ENCODE measurements at places on chromosomes 3 and 15.
A peak's percentile ranks its signal among the peaks of the same experiment; 100 is the strongest.

DNA sequence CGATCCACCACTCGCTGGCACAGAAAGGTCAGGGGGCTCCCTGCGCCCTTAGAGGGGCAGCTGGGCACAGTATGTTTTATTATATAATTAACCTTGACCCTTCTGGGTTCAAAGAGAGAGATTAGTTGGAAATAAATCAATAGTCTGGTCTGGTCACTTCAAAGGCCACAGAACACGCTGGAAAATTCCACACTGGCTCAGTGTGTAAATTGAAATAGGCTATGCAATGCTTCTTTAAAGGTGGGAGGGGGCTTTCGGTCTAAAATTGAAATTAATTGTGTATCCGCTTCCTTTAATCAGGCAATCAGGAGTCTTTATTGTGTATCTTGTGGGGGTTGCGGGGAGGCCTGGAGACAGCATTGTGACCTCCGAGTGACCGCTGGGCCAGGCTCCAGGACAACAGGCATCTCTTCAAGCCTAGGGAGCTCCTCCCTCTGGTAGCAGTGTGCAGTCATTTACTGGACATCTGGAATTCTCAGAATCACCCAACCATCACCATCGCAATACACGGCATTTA, 8.0 kb downstream of the RNU5B-1 start:
- no peak for DNase-seq

- no peak for DNase-seq
Observed at GRCh38 chr3:121878411-121878810, 15.8 kb upstream of the SLC15A2 start.

GRCh38 chr15:100918690-100919480, at the start of gene LRRK1:
TSS of gene LRRK1 (plus strand) at chr15:100919357. CDS start at chr15:100924633, 5,276 bp downstream.
- DNase-seq, result peak; percentile 11

DNA sequence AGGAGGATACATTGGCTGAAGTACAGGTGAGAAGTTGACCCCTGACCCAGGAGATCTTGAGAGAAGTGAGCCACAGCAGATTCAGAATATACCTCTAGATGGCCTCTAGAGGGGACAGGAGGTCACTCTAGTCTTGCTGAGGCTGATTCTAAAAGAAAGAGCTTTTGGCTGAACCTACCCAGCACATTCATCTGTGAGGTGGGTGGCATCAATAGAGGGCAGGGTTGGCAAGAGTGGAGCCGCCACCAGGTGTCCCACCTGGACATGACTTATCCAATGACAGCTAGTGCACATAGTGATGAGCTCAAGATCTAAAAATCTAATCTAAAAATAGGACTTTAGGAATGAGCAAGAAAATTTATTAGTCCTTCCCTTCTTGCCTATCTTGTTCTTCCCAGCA, 51.6 kb downstream of the CYP19A1 start:
- no peak for DNase-seq

GRCh38 chr3:114364806-114365654, 71.2 kb downstream of the TIGIT start:
- no peak for DNase-seq

GRCh38 chr3:125039131-125040100, 16.4 kb downstream of the HEG1 start:
- no peak for DNase-seq

DNA sequence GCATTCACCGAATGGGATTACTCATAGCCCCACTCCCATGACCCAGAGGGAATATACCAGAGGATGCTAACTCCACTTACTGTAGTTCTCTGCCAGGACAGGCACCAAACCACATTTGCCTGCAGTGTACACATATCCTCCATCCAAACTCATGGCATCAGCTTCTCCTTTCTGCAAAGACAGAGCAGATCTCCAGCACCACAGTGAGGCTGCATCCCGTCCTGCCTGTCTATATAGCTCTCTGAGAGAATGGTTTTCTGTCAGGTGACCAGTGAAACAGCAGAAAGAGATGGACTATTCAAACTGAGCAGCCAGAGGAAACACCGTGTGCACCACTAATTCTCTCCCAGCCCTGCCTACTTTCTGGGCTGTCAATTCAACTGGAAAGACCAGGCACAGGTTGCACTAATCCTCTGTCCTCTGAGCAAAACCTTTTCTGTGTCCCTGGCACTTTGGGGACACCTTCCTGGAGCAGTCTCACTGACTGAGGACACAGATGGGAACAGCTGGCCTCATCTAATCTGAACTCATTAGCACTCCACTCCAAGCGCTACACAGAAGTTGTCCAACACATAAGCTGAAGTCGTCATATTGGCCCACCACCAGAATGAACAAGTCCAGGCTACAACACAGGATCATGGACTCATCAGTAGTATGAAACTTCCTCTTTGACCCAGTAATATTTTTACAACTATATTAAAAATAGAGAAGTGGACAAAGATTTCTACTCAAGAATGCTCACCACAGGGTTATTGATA, 17.3 kb downstream of the LTF start:
- DNase-seq, result no peak

DNA sequence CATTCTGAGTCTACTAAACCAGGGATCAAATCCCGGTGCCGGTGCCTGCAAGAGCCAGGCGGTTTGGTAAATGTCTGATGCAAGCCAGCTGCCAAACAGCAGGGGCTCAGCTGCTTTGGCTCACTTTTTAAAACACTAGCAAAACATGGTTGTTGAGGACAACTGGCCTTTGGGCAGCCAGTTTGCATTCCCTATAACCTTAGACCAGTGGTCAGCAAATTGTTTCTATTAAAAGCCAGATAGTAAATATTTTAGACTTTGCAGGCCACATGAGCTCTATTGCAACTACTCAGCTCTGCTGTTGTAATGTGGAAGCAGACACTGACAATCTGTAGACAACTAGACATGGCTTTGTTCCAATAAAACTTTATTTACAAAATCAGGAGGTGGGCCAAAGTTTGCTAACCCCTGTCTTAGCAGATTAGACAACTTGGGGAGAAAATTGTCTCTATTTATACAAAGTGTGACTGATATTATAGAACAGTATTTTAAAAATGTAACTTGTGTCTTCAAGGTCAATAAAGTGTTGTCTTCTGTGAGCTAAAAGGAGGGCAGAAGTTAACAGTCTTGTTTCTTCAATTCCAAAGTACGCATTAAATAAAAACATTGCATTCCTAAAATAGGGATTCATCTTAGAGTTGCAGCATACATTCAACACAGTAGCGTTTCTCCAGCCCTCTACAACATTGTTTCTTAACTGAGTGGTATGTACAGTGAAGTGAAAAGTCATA, 67.6 kb downstream of the SSUH2 start:
- no peak for DNase-seq

DNA sequence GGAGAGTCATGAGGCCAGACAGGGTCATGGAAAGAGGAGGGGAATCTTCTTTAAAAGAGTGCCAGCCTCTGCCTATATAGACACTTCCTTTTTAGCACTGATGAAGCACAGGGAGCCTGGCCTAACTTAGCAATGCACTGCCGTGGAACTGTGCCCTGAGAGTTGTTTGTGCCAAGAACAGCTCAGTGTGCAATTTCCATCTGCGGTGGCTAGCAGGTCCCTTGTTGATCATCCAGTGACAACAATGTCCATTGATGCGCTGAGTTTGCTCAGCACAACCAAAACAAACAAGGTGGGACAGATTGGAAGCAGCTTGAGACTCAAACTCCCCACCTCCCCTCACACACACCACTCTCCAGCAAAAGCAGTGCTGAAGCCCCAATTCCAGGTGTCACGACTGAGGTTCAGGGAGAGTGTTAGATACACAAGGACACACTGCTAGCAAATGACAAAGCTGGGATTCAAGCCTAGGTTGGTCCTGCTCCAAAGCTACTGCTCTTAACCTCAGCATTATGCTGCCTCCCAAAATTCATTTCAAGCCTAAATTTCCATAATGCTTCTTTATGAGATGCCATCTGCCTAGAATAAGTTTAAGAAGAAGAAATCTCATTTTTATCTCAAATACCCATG, 316.6 kb upstream of the UBE2E2 start:
- DNase-seq, result no peak

DNA sequence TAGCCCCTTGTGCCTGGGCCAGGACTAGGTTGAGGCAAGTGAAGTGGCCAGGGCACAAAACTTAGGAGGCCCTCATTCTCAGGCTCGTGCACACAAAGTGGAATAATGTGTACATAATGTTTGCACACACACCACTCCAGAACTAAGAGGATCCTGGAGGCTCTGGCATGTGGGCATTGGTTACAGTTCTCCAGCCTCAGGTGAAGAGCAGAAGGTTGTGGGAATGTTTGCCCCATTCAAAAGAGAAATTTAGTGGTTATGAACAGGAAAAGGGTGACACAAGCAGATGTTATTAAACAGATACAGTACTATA, 31.3 kb downstream of the ASB7 start:
- no peak for DNase-seq

- DNase-seq, result no peak
Observed at GRCh38 chr3:138034918-138035317, 25.0 kb downstream of the CLDN18 start.

- DNase-seq, result no peak
Observed at GRCh38 chr3:30873671-30874070, 20.8 kb downstream of the GADL1 start.

DNA sequence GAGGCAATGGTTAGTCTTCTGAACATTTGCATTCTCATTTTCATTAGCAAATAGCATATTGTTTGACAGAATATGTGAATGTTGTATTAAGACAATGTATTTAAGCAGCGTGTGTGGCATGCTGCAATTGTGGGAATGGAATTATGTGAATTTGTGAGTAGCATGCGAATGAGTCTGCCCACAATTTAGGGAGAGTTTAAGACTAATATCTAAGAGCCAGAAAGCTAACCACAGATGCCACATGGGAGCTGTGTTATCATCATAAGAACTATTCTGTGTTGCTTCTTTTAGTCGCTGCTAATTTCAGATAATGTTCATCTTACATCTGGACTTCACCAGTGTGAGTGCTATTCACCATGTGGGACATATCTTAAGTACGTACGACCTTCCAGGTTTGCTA, 494.5 kb downstream of the RBMS3 start:
- DNase-seq, result no peak

DNA sequence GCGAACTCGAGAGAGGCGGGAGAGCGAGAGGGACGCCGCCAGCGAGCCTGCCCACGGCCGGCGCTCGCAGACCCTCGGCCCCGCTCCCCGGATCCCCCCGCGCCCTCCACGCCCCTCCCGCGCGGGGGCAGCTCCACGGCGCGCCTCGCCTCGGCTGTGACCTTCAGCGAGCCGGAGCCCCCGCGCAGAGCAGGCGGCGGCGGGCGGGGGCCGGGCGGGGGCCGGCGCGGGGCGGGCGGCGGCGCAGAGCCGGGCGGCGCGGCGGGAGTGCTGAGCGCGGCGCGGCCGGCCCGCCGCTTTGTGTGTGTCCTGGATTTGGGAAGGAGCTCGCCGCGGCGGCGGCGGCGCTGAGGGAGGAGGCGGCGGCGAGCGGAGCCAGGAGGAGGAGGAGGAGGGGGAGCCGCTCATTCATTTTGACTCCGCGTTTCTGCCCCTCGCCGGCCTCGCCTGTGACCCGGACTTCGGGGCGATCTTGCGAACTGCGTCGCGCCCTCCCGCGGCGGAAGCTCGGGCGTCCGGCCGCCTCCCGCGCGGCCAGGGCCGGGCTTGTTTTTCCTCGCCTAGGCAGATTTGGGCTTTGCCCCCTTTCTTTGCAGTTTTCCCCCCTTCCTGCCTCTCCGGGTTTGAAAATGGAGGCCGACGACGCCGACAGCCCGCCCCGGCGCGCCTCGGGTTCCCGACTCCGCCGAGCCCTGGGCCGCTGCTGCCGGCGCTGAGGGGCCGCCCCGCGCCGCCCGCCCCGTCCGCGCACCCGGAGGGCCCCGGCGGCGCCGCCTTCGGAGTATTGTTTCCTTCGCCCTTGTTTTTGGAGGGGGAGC, 524 bp downstream of the IGF1R start:
- DNase-seq, result peak; percentile 50

DNA sequence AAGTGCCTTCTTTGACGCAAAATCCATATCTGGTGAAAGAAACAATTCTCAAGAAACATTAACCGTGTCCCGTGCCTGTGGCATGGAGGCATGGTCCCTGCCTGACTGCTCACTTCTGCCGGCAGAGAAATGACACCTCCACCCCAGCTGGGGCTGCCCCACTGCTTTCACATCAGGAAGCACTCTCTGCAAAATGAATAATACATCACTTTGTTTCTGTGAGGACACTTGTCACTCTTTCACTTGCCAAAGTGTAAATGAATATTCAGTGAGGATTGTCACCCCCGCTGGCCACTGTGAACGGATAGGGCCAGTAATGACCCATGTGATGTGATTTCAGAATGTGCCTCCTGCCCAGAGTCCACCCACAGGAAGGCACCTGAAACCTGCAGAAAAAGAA, 31.1 kb upstream of the SLC24A5 start:
- no peak for DNase-seq

- peak; percentile 17 for DNase-seq
Observed at GRCh38 chr3:39447637-39448483, 19.6 kb upstream of the MOBP start.

DNA sequence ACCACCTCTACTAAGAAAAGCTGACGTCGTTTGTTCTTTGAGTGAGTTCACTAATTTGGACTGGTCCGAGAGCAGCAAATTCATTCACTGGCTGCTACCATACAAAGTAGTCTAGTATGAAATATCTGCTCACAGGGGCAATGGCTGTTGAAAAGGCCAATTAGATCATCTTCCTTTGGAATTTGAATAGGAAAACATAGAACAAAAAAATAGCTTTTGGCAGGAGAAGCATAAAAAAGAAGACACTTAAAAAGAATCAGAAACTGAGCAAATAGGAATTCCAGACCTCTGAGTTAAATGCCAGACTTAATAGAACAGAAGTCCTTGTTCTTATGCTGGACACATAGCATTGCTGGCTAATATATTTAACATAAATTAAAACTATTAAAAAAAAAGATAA, 159.3 kb downstream of the IL1RAP start:
- no peak for DNase-seq

DNA sequence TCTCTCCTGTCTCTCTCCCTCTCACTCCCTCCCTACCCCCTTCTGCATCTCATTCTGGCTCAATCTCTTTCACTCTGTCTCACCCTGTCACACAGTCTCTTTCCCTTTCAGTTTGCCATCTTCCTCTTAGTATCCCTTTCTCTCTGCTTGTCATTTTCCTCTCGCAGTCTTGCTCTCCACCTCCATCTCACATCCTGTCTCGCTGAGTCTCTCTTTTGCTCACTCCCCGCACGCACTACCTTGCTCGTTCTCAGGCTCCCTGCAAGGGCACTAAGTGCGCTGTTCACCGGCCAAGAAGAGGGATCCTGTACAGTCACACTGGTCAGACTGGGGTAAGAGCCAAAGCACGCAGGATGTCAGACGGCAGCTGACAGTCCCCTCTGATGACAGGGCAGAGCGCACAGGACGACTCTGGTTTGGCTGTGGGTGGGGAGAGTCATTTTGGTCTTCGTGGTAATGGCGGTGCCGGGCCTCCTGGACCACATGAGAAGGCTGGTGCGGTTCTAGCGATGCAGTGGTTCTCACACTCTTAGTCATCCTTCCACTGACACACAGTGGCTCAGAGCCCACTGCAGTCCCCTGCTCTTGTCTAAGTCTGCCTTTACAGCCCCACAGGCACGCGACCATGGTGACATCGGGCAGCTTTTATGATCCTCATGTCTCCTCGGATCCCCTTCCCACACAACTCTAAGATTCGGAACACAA, 356.8 kb downstream of the FOXP1 start:
- DNase-seq, result peak; percentile 80

DNA sequence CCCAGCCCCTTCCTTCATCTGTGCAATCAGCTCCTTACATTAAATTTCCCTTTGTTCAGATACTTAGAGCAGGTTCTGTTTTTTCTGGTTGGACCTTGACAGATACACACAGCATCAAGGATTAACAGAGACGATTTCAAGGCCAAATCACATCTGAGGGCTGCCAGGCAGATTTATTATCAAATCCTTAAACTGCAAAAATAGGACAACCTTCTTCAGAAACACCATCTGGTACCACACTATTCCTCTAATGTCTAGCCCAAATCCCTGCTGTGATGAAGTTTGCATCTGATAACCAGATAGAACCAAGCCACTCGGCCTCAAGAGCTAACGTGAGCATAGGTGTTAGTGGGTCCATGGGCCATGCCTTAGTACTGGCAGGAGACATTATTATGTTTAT, 250.7 kb upstream of the PROK2 start:
- DNase-seq, result no peak

Data from stimulated activated CD4-positive, alpha-beta T cell treated with anti-CD3 and anti-CD28 coated beads, Interleukin-12 subunit alpha, Interleukin-12 subunit beta, amount 100 ng/mL, for 4 hours (primary cell).